ENCODE measurements at places on chromosomes 1 and 21.

GRCh38 chr1:29298246-29298645 lies 61.9 kb downstream of the PTPRU start:
- no peak for DNase-seq

GRCh38 chr1:2504949-2505272 lies 21.5 kb downstream of the PANK4 start:
- DNase-seq: no peak

DNA sequence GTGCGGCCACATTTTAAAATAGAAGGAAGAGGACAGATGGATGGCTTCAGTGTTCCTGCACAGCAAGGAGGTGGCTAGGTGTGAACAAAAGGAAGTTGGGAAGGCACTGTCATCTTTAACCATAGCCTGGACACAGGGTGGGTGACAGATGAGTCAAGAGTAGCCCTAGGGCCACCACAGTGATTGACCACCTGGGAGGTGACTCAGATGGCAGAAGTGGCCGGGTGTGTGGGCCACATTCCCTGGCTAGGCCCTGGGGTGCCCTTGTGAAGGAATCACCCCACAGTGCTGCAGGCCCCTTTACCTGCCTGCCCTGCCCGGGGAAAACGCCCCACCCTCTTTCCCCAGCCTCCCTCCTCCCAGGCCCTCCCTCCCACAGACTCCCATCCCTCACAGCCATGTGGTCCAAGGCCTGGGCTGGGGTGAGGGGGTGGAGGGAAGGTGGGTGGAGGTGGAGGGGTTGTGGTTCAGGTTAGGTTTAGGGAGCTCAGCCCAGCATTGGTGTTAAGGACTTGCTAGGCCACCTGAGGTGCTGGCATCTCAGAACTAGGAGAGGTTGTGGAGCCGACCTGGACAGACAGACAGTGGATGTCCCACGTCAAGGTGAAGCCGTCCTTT lies 59.1 kb downstream of the SPSB1 start:
- DNase-seq: no peak

DNA sequence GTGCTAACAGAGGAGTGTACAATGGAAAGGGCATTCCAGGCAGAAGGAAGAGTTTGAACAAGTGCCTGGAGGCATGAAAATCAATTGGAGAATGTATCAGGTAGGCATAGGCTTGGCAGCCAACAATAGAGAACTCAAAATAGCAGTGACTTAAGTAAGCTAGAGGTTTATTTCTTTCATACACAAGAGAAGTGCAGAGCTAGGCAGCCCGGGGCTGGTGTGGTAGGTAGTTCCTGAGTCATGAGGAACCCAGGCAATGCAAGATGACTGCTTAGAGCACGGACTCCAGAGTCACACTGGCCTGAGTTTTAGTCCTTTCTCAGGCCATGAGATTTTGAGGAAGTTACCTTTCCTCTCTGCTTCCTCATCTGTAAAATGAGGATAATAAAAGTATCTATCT lies 74.8 kb upstream of the LRRN2 start:
- DNase-seq: no peak

DNA sequence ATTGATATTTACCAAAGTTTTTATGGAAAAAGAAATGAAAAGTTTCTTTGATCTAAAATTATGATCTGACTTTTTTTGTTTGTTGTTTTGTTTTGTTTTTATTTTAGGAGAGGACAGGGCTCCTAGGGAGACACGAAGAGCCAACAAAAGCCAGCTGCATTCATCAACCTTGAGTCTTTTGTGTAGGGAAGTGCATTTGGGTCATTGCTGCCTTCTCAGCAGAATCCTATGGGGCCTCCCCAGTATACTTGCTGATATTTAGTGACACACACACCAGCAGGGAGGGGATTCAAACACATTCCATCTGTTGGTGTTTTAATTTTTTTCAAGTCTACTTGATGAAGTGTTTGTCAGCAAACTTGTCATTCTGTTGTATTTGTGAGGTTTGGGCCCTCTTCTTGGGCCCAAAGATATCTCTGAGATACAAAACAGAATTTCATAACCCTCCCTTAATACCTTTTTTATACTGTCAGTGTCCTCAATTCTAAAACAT lies 203.5 kb downstream of the NTNG1 start:
- DNase-seq: no peak

DNA sequence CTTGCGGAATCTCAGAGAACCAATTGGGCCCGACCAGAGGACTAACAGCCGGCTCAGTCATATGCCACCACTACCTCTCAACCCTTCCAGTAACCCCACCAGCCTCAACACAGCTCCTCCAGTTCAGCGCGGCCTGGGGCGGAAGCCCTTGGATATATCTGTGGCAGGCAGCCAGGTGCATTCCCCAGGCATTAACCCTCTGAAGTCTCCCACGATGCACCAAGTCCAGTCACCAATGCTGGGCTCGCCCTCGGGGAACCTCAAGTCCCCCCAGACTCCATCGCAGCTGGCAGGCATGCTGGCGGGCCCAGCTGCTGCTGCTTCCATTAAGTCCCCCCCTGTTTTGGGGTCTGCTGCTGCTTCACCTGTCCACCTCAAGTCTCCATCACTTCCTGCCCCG lies 49.8 kb downstream of the ACP6 start:
- no peak for DNase-seq

DNA sequence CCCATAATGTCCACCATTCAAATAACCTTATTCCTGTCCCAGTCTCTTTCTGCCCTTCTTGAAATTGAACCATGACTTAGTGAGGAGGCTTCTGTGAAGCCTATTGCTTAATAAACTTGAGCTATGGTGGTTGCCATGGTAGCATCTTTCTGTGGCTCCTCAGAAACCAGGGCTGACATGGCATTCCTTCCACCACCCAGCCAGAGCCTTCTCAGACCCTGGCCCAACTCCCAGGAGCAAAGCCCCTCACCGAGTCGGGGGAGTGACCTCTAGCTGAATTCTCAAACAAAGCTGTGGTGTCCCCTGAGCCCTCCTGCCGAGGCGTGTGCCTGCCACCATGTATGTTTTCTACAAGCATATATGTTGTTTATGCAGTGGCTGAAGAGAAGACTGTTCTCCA lies 259.1 kb downstream of the CACNA1E start:
- DNase-seq: no peak

DNA sequence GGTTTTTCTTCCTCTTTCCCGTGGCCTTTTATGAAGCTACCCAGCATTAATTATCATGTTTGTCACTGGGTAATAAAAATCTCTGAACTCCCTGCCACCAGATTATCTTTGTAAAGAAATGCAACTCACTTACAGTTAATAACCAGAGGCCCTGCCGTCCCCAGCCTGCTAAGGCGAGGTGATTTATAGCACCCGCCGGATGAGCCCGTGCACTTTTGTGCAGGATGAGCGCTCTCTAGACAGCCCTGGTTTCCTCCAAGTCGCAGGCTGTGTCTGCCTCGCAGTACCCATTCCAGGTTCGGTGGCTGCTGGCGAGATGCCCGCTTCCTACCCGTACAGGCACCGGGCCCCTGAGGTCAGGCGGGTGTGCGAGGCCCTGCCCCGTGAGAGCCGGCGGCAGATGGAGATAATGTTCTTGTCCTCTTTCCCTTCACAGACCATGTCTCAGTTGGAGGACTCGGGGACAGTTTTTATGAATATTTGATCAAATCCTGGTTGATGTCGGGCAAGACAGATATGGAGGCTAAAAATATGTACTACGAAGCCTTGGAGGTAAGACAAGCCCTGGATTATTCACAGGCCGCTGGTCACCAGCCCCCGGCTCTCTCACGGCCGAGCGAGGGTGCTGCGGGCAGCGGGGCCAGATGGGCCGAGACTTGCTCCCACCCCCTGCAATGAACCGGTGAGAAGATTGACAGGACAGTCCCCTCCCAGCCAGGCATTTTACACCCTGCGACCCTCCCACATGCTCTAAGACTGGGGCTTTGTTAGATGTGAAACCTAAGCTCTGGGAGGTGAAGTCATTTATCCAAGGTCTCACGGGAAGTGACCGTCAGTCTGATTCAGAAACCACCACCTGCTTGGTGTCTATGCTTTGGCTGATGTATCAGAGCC lies 28.5 kb upstream of the SELENON start:
- peak; percentile 11 for DNase-seq

- DNase-seq: peak; percentile 72
Measured at GRCh38 chr1:112716133-112716720, 1.1 kb upstream of the PPM1J start.

DNA sequence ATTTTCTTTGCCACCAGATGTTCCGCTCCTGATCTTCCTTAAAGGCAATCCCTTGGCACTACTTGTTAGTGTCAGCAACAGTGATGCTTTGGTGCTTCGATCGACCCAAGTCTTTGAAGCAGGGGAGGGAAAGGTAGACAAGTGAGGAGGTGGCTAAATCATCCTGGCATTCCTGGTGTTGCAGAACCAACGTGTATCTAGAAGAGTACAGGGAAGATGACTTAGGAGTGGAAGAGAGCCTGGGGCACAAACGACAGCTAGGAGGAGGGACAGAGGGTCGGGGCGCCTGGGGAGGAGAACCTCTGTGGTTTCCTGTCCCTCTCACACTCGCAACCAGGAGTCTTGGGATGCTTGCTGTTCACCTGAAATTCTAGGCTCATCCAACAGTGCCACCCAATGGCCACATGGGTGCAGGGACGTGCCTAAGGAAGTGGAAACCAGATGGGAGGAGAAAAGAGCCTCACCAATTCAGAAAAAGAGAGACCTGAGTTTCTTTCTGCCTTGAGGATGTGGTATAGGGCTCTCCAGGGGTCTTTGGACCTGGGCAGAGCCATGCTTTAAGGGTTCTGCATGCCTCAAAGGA lies 9.5 kb upstream of the KCNA2 start:
- DNase-seq: peak; percentile 26

- DNase-seq: no peak
Measured at GRCh38 chr1:47210666-47211065, 20.8 kb upstream of the PDZK1IP1 start.

DNA sequence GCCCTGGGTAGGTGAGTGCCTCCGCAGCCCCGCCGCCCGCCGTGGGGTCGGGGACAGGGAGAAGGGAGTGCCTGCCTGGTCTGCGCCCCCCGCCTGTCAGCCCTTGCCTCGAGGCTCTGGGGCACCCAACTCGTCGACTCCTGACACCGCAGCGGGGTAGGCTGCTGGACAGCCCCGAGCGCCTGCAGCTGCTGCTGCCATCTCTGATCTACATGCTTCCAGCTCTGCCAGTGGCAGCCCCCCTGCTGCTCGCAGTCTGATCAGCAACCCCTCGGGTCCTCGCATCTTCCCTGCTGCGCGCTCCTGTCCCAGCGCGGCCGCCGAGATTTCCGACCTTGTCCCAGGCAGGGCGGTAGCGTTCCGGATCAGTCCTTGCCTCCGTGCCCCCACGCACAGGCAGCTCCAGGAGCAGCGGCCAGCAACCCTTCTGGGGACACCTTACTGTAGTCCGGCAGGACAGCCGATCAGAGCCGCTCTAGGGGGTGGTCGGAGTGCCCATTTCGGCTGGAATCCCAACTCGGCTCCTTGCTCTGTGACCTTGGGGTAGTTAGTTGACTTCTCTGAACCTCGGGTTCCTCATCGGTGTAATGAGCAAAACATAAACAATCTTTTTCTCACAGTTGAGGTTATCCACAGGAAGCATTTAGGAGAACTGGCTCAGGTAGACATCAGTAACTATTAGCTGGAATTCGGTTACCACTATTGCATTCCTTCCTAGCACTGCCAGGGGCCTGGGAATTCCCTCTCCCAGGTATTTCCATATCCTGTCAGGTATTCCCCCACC lies 540 bp downstream of the BCAN start:
- DNase-seq: no peak

- DNase-seq: no peak
Measured at GRCh38 chr1:52511851-52512615, 40.9 kb downstream of the TUT4 start.

DNA sequence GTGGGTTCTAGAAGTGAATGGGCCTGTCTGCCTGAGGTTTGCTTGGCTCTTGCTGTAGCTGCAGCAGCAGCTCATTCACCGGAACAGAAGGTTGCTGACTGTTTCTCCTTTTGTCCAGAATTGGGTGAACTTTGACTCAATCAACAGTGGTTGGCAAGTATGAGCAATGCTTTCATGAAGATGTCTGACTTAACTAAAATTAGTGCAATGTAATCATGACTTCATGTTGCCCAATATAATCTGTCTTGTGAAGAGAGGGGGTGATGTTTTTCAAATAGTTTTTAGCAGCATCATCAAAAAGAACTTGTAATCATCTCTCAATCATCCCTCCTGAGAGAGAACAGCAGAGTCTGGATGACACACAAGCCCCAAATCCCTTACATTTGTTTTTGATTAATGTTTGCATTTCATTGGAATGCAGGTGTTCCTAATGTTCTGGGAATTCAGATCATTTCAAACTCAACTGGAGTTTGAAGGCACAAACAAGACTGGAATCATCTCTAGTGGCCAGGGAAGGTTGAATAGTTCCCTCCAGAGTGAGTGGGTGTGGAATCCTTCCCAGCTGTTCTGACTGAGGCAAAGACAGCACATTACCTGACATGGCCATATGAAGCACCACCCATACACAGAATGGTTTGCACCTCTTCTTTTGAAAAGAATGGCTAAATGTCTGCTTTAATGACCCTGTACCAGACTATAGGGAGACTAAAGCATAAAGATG lies 82.9 kb downstream of the HLX start:
- no peak for DNase-seq

DNA sequence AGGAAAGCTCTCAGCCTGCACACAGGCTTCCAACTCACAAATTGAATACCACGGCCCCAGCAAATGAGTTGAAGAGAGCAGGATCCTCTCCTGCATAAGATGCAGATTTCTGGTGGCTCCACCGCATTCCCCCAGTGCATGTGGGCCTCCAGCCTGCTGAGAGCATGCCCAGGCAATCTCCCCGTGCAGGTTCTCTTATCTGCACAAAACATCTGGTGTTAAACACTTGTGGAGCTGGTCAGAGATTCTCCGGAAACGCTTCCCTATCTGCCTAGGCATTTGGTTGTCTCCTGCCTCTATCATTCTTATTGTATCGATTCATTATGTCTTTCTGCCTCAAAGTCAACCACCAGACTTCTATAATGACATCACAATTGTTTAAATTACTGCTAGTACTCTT lies 1349.0 kb upstream of the B3GALT2 start:
- no peak for DNase-seq

DNA sequence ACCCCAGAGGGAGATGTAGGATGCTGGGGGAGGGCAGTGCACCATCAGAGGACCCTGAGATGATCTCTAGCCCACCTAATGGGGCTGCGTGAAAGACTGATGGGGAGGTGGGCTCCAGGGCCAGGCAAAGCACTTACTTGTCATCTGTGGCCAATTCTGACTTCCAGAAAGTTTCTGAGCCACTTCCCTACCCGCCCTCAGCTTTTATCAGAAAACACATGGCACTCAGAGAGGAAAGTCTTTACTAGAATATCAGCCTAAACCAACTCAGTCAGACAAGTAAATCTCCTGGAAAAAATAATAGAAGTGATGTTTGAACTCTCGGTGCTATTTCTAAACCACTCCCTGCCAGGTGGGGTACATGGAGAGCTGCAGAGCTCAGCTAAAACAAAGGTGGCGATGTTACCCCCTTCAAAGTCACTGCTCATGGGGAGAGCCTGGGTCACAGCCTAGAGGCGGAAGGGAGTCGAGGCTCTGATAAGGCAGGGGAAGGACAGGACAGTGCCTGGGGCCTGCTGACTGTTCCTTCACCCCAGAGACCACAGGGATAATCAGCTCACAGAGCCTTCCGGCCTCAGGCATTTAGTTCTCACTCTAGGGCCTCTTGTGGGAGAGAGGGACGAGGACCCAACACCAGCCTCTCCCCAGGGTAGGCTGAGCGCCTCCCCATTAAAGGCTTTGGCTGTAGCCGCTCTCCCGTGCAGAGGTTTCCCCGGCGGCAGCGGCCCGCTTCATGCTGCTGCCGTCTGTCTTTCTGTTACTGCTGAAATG lies 14.2 kb downstream of the SMIM12 start:
- DNase-seq: no peak

All from T-helper 2 cell (primary cell).